Sciatic nerve (tissue), 2 donors: ENCODE measurements at places on chromosomes 5 and 9.

DNA sequence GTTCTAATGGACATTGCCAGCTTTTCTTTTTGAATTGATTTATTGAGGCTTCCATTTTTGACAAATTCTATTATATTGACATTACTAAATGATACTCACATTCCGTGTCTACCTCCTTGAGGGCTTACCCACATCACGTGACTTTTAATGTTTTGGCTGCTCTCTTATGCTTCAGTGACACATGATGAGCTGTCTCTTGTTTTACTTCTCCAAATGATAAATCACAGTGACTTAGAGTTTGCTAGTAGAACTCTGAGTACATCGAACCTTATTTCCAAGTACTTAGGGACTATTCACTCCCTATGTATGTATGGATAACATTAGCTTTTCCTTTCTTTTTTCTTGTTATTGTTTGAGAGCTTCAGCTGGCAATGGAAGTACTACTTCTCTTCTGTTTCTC lies 169.8 kb upstream of the KCNN2 start:
- DNase-seq = no peak

DNA sequence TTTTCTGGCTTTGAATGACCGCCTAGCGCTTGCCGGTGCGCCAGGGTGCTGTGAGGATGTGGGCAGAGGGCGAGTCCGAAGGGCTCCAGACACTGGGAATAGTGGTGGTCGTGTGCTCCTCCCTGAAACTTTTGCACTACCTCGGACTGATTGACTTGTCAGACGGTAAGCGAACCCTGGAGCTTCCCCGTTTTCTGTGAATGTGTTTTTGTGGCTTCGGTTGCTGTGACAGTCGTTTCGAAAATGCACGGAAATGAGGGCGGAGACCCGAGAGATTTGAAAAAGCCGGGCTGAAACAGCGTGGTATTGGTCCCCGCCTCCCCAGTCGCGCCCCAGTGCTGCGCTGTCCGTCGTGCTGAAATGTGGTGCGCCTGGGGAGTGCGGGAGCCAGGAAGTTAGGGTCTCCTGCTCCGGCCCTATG lies 102.5 kb upstream of the GABRP start:
- no peak for DNase-seq

GRCh38 chr5:43638546-43638945 lies 35.6 kb downstream of the NNT start:
- no peak for DNase-seq

- no peak for DNase-seq
Measured at GRCh38 chr5:159849437-159850083, 66.7 kb upstream of the ADRA1B start.

DNA sequence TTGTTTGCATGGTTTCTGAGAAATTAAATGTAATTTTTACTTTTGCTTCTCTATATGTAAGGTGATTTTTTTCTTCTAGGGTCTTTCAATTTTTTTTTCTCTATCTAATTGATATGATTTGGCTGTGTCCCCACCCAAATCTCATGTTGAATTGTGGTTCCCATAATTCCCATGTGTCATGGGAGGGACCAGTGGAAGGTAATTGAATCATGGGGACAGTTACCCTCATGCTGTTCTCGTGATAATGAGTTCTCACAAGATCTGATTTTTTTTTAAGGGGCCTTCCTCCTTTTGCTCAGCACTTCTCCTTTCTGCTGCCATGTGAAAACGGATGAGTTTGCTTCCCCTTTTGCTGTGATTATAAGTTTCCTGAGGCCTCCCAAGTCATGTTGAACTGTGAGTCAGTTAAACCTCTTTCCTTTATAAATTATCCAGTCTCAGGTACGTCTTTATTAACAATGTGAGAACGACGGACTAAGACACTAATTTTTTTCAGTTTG lies 150.8 kb downstream of the MTRR start:
- no peak for DNase-seq
